Osteocyte (in vitro differentiated cells): ENCODE measurements at places on chromosomes 4 and X. TPM values are rescaled to one million over a fixed set of nuclear protein-coding genes. Genes with fewer than 3 reads are reported as not detected.

Gene H2AZ1
- total RNA-seq, result 192 and 198 TPM in 2 replicates

Gene LUZP4
- total RNA-seq, result not detected in 2 replicates

Gene IL2
- total RNA-seq, result not detected in 2 replicates

Gene SYNPO2
- 3.2 and 4.1 TPM in 2 replicates for total RNA-seq

Gene CACNA1F
- not detected in 2 replicates for total RNA-seq

Gene CABS1
- total RNA-seq, result not detected in 2 replicates

Gene PAGE2
- total RNA-seq, result not detected in 2 replicates

Gene SPANXN1
- not detected in 2 replicates for total RNA-seq

Gene TREX2
- 2.5 TPM in 2 replicates for total RNA-seq

Gene TASL
- not detected in 2 replicates for total RNA-seq

Gene DKK2
- total RNA-seq, result 203 and 206 TPM in 2 replicates

Gene DDX53
- not detected in 2 replicates for total RNA-seq

Gene RASL11B
- 0.73 and 0.94 TPM in 2 replicates for total RNA-seq

Gene NXF2
- total RNA-seq, result not detected in 2 replicates

Gene CORIN
- total RNA-seq, result 1.6 and 2.6 TPM in 2 replicates

Gene VGLL1
- not detected in 2 replicates for total RNA-seq

Gene IL15
- total RNA-seq, result 3.8 TPM in 2 replicates

Gene TRPC5OS
- total RNA-seq, result not detected in 2 replicates

Gene SLIT2
- total RNA-seq, result 45.6 and 55.6 TPM in 2 replicates

Gene ETDA
- total RNA-seq, result not detected in 2 replicates

Gene OCRL
- total RNA-seq, result 49.8 and 52.8 TPM in 2 replicates

Gene ENPEP
- total RNA-seq, result 0.47 and 0.94 TPM in 2 replicates

Gene CXorf49
- not detected in 2 replicates for total RNA-seq

Gene GAGE12J
- not detected in 2 replicates for total RNA-seq

Gene XAGE1A
- not detected in 2 replicates for total RNA-seq

Gene MAGEE2
- not detected in 2 replicates for total RNA-seq

Gene SOWAHD
- total RNA-seq, result 1.1 and 1.5 TPM in 2 replicates

Gene POF1B
- not detected in 2 replicates for total RNA-seq
